NCI-H187 treated with DMSO at 0.1 percent for 48 hours (cell line): ENCODE measurements at places on chromosomes 5 and 9.
A peak's percentile ranks its signal among the peaks of the same experiment; 100 is the strongest.

GRCh38 chr5:178467205-178467567 is 123.0 kb downstream of the COL23A1 start:
- no peak for DNase-seq

GRCh38 chr5:142871363-142872193 is 101.4 kb downstream of the ARHGAP26 start:
- DNase-seq, result no peak

DNA sequence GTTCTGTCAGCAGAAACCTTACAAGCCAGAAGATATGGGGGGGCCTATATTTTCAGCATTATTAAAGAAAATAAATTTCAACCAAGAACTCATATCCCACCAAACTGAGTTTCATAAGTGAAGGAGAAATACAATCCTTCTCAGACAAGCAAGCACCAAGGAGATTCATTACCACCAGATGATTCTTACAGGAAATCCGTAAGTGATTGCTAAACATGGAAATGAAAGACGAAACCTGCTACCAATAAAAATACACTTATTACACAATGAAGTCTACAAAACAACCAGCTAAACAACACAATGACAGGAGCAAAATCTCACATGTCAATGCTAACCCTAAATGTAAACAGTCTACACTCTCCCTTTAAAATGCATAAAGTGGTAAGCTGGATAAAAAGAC is 17.8 kb upstream of the C9orf72 start:
- DNase-seq, result no peak

GRCh38 chr5:171600741-171601265 is 181.4 kb downstream of the FGF18 start:
- DNase-seq, result no peak

GRCh38 chr5:52331725-52332124 is 456.0 kb upstream of the ITGA1 start:
- DNase-seq, result no peak

GRCh38 chr5:89421035-89421434 is 538.1 kb upstream of the MEF2C start:
- no peak for DNase-seq

- DNase-seq, result no peak
These were observed at the start of gene IGFBPL1 for GRCh38 chr9:38423973-38424843. Gene IGFBPL1, minus strand, starts transcription at chr9:38424454. Its CDS starts 30 bp downstream, at chr9:38424424.

DNA sequence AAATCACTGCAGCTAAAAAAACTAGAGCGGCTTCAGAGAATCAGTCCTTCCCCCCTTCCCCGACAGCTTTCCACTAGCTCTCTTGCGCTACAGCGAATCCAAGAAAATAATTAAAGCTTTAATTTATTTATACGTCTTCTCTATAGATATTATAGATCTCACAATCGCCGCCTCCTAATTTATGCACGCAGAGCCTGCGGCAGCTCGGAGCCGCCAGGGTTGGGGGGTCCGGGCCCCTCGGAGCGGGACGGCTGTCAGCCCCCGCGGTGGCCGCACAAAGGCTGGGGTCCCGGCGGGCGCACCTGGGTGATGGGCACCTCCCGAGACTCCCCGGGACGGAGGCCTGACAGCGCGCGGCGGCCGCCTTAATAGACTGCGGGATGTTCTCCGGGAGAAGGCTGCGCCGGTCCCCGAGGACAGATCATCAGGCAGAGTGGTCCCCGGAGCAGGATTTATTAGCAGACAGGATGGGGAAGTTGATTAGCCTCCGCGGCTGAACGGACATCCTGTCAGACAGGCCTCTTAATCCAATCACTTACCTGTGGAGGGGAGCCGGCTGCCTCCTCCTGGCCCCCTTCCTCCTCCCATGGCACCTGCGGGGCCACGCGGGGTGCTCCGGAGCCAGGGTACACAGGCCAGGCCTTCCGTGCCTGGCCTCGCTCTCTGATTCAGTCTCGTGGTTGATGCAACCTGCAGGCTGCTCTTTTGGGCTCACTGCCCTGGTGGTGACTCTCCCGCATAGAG is 166.8 kb downstream of the MELK start:
- no peak for DNase-seq

DNA sequence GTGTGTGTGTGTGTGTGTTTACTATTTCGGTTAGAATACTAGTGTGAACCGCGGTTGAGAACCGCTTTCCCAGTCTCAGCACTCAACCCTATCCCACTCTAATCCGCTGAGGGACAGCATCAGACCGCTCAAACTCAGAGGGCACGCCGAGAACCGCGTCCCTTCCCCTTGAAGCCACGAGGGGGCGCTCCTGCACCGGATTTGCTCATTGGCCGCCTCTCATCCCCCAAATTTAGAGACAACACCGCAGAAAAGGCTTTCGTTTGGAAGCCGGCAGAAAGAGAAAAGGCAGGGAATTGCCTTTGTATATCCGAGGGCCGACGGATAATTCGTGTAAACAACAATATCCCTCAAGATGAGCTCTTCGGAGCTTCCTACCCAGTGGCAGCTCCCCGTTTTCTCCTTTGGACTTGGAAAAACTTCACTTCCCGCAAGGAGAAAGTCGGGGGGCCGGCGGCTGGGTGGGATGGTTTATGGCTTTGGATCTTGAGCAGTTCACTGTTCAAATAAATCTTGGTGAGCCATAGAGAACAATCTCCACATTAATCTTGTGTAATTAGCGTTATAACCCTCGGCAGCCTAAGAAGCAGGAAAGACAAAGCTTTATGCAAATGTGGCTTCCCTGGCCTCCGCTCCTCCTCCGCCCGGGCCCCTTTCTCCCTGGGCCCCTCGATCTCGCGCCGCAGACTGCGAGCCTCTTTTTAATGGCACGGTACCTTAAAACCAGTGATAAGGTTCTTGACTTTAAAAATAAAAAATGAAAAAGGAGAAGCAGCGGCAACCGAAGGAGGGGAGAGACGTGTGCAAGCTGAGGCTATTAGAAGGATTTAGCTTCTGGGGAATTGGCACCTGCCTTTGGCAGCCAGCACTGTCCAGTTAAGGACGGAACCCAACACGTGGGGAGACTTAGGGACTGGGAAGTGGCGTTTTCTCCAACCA is 296.8 kb downstream of the PARP8 start:
- peak; percentile 72 for DNase-seq

- DNase-seq, result no peak
These were observed 69.8 kb downstream of the COL15A1 start for GRCh38 chr9:99013550-99013949.

DNA sequence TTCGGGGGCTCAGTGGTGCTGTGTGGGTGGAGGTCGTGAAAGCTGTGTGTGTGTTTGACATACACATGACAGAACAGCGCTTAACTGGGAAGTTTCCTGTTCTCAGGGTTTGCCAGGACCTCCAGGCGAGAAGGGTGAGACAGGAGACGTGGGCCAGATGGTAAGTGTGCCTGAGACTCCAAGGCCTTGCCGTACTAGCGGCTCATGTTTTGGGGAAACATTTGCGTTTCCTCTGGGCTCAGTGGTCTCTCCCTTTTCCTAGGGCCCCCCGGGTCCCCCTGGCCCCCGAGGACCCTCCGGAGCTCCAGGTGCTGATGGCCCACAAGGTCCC is 68.3 kb upstream of the FCN2 start:
- no peak for DNase-seq

DNA sequence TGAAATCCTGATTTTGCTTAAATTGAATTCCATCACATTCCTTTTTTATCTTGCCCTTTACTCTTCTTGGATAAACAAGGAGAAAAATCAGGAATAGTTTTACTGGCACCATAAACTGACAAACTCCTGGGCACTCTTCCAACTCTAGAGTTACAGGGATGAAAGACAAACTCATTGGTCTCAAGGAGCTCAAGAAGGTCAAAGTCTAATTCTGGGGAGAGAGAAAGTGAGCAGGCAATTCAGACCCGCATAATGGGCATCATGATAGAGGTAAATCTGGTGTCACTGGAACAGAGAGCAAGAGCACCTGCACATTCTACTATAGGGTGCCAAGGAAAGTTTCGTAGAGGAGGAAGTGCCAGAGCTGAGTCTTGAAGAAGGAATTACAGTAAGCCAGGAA is 64.8 kb downstream of the GRIN3A start:
- no peak for DNase-seq

DNA sequence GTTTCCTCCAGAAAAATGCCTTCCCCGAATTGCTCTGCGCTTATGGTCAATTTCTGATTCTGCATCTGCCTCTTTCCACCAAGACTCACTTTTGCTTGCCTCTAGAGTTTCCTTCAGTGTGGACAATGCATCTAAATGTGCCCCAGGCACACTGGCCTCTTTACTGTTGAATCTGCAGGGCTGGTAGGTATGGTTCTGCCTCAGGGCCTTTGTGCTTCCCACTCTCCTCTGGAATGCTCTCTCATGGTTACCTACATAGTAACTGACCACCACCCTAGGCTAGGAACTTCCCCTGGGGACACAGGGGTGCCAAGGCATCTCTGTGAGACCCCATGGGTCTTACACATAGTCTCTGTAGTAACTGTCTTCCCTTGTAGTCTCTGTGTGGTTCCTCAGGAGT is 1258.6 kb downstream of the CDH12 start:
- no peak for DNase-seq

DNA sequence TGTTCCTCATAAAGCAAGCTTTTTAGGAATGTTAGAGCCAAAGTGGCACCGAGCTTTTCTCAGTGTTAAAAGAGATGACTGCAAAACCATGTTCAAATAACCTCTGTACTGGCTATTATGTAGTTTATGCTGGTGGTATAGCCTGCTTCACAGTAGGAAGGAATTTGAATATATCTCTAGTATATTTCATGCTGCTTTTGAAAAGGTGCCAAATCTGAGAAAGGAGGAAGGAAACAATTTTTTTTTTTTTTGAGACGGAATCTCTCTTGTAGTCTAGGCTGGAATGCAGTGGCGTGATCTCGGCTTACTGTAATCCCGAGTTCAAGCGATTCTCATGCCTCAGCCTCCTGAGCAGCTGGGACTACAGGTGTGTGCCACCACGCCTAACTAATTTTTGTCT is 13.5 kb downstream of the CREBRF start:
- no peak for DNase-seq

GRCh38 chr9:136700959-136701667 is 11.3 kb upstream of the DIPK1B start:
- DNase-seq, result no peak

DNA sequence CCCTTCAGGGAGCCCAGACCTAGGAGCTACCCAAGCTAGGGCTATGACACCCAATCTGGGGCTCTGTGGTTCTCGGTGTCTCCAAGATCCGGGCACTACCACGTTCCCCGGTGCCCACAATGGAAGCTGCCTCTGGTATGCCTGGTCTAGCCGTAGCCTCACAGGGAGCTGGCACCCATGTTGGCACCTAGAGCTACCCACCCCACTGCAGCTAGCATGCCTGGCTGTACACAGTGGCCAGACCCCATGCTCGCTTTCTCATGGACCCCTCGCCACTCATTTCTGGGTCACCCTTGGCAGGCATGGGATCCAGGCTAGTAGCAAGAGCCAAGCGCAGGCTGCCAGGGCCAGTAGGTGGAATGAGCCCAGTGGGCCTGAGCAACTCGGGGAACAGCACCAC is 109.0 kb downstream of the CYLC2 start:
- no peak for DNase-seq

DNA sequence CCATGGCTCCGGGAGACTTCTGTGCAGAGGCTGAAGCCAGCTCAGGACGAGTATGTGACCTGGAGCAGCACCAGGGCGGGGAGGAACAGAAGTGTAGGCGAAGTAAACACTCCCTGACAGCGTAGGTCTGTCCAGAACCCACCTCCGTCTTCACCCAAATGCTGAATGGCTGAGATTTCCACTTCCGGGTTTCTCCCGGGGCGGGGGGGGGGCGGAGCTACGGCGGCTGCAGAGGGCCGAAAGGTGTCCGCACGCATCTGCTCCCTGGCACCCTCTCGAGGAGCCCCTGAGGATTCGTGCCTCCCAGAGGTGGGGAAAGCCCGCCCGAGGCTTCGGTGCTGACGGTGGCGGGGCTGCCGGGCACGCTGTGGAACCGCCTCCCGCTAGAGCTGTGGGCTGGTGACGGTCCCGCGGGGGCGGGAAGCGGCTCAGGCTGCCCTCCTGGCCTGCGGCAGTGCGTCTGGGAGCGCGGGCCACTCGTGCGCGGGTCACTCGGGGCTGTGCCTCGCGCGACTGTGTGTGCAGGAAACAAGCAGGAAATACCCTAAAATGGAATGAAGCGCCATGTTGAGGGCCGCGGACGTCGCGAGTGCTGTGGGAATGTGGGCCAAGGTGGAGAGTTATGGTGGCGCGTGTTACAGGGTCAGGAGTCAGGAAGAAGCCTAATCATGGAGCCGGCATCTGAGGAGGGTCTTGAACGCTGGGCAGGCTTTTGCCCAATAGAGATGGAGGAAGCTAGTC is 1425.4 kb downstream of the FOXD4L5 start:
- DNase-seq, result no peak

- no peak for DNase-seq
These were observed 94.0 kb upstream of the SLC25A48 start for GRCh38 chr5:135740475-135740874.

GRCh38 chr9:108117795-108118194 is 628.2 kb upstream of the KLF4 start:
- peak; percentile 12 for DNase-seq

DNA sequence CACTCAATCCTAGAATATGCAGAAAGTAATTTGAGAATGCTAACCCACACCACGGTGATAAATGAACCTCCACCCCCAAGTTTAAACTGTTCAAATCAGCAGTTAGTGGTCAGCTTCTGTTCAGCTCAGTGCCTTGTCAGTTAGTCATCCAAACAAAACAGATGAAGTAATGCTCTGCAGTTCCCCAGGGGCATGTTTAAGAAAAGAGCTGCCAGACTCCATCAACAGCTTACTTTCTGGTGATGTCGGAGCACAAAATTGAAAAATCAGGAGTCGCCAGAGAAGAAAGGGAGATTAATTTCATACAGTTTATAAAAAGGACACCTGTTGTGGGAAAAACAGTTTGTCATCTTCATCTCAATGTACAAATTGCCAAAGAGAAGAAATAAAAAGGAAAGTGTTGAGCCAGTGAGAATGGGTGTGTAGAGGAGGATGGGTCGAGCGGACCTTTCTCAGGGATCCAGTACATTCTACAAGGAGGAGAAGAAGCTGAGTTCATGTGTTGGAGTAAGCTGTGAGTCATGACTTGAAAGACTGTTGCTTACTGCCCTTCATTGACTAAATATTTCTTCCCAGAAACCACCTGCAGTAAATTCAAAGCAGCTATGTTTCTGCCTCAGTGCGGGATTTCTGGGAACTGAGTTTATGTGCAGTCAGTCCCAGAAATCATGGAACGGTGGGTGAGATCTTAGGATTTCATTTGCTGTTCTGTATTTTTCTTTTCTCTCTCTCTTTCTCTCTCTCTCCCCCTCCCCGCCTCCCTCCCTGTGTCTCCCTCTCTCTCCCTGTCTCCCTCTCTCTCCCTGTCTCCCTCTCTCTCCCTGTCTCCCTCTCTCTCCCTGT is 13.7 kb downstream of the TRIO start:
- DNase-seq, result peak; percentile 63

GRCh38 chr5:107103522-107103921 is 567.2 kb downstream of the EFNA5 start:
- no peak for DNase-seq
